PC-9 (cell line): ENCODE measurements at places on chromosomes 6 and 20. TPM values are rescaled to one million over a fixed set of nuclear protein-coding genes. Genes with fewer than 3 reads are reported as not detected.

The BTNL2 gene
- not detected in 2 replicates for total RNA-seq

The GSTA3 gene
- not detected in 2 replicates for total RNA-seq

The FOXP4 gene
- total RNA-seq: 26.0 and 29.4 TPM in 2 replicates

The EDN1 gene
- total RNA-seq: 3.3 and 5.9 TPM in 2 replicates

The ATP6V1G2 gene
- total RNA-seq: 0.55 and 1.8 TPM in 2 replicates

The ZNF318 gene
- 14.9 and 17.1 TPM in 2 replicates for total RNA-seq

The SGK1 gene
- total RNA-seq: 11.3 and 13.5 TPM in 2 replicates

The ANKRD66 gene
- not detected in 2 replicates for total RNA-seq

The SLC17A3 gene
- total RNA-seq: not detected in 2 replicates

The HLA-DQB2 gene
- total RNA-seq: not detected in 2 replicates

The HLA-DQB1 gene
- total RNA-seq: 3.8 and 5.9 TPM in 2 replicates

The PBOV1 gene
- total RNA-seq: not detected in 2 replicates

The HLA-DPA1 gene
- total RNA-seq: not detected in 2 replicates

The TAAR8 gene
- not detected in 2 replicates for total RNA-seq

The GLP1R gene
- not detected in 2 replicates for total RNA-seq

The WFDC2 gene
- 159 and 185 TPM in 2 replicates for total RNA-seq

The CTSA gene
- total RNA-seq: 123 and 132 TPM in 2 replicates
